ENCODE measurements at places on chromosomes 12 and 14.

- DNase-seq = no peak
Observed at GRCh38 chr14:100904307-100905087, 975 bp upstream of the RTL1 start.

DNA sequence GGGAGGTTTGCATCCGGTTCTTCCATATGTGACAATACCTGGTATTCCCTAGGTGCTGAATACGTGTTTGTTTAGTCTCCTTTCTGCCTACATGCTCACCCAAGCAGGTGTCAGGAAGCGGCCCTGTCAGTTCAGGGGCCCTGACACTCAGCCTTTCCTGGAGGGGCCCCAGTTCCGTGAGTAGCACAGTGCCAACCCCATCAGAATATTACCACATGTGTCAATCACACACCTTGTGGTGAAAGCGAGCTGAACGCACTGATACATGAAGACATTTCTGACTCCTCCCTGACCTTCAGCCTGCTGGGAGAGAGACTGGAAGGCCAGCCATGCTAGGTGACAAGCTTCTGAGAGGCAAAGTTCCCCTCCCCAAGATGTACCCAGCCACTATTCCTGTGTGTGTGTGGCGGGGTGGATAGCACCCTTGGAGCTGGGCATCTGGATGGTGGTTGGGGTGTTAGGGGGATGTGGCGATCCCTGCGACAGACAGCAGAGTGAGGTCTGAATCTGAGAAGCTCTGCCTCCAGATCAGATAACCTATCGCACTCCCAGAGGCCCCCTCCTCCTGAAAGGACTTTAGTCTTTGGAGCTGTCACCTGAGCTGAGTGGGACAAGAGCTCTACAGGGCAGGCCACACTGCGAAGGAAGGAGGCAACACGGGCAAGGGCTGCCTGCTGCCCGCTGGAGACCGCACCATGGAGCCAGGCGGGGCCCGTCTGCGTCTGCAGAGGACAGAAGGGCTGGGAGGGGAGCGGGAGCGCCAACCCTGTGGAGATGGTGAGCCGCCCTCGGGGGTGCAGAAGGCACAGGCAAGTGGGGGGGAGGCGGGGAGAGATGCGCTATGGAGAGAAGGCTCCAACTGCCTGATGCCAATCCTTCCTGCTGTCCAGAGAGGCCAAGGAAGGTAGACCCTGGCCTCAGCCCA, at the start of gene SOAT2:
Gene SOAT2, plus strand, starts transcription at position 604 of the 925 bp plus-strand sequence. Its CDS starts 92 bp downstream, at position 696.
- no peak for DNase-seq

GRCh38 chr14:88933191-88933590, 108.7 kb downstream of the TTC8 start:
- no peak for DNase-seq

GRCh38 chr14:56868660-56869059, 58.4 kb upstream of the OTX2 start:
- no peak for DNase-seq

DNA sequence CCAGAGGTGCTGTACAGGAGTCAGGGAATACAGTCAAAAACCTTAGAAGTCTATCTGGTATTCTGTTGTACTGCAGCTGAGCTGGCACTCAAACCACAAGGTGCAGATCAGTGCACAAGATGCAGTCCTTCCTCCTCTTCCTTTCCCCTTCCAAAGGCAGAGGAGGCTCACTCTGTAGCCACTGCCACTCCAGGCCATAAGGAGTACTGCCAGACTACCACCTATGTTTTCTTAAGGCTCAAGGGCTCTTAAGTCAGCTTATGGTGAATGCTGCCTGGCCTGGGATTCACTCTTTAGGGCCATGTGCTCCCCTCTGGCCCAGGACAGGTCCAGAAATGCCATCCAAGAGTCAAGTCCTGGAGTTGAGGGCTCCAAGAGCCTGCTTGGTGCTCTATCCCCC, 200.3 kb downstream of the CRADD start:
- no peak for DNase-seq

DNA sequence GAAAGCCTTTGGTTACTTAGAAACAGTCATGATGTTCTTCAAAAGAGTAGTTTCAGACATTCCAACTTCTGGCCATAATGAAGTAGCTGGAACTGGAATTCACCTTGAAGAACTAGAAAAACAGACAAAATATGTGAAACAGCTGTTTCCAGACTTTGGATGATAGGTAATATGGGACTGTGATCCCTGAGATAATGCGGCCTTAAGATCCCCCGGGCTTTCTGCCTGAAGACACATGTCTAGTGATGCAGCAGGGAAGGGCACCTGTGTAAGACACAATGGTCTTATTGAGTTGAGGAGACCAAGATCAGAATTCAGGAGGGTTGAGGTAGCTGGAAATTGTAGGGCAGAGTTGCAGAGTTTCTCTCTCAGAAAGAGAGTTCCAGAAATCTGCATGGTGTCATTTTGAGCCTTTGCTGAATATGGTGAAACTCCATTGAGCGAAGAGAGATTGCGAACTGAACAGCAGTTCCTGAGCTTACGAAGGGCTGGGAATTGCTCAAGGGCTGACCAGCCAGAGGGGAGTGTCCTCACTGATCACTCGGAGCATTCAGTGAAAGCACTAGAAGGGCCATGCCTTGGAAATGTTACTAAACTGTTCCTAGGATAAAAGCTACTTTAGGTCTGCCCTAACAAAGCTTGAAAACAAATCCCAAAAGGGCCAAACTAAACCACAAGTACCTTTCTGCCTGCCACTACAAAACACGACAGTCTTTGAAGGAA, 41.7 kb upstream of the FRS2 start:
- no peak for DNase-seq

GRCh38 chr12:54215989-54216796, 27.4 kb upstream of the SMUG1 start:
- no peak for DNase-seq

DNA sequence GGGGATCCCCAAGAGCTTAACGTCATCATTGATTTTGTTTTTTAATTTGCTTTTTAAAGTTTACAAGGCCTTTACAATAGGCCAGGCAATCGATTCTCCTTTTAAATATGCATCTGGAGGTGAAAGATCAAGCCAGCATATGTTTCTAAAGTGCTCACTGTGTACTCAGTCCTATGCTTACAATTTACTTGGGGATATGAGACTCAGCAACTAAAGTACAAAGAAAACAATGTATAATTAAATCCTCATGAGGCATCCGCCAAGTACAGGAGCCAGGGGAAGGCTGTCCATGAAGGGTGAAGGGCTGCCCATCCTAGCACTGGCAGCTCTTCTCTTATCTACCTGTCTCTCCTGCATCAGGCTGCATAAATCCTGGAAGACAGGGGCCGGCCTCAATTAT, 11.8 kb downstream of the CCDC92 start:
- no peak for DNase-seq

GRCh38 chr12:9692909-9693308, 23.4 kb downstream of the CLEC2D start:
- no peak for DNase-seq

- no peak for DNase-seq
Observed at GRCh38 chr12:21172079-21172478, 41.1 kb downstream of the SLCO1B1 start.

GRCh38 chr12:2618291-2618995, 176.3 kb upstream of the FKBP4 start:
- DNase-seq = no peak

DNA sequence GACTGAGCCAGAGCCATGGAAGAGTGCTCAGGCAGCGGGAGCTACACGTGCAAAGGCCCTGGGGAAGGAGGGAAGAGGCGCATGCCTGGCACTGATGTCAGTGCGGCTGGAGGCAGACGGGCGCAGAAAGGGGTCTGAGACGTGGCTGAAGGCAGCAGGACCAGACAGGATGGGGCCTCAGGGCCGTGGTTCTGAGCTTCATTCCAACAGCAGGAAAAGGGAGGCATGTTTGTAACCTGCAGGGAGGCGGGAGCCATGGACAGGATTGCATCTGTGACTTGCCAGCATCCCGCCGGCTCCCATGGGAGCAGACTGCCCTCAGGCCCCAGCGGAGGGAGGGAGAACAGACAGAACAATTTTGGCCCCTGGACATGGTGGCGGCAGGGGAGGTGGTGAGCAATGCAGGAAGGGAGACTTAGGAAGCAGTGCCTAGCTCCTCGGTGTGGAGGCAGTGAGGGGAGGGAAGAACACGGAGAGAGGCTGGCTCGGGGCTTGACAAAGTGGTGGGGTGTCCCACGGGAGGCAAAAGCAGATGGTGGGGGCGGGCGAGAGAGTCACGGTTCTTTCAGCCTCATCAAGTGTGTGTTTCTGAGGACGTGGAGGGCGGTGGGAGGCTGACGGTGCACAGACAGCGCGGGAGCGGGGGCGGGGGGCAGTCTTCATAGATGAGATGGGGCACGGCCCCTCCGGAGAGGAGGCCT, 33.3 kb upstream of the INF2 start:
- no peak for DNase-seq

DNA sequence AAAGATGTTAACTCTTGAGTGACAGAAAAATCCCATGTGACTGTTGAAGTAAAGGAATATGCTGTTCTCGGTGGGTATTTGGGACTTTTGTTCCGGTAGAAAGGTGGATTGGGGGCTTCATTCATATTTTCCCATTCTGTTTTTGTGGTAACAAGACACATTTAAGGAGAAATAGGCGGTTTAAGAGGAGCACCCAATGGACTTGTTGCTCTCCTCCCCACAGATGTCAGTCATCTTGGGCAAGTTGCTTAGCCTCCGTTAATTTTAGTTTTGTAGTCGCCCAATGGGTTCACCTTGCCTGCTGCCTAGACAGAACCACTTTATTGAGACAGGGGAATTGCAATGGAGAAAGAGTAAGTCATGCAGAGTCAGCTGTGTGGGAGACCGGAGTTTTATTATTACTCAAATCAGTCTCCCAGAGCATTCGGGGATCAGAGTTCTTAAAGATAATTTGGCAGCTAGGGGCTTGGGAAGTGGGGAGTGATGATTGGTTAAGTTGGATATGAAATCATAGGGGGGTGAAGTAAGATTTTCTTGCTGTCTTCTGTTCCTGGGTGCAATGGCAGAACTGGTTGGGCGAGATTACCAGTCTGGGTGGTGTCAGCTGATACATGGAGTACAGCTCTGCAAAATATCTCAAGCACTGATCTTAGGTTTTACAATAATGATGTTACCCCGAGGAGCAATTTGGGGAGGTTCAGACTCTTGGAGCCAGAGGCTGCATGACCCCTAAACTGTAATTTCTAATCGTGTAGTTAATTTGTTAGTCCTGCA, 50.3 kb downstream of the SLC38A1 start:
- DNase-seq = no peak

- no peak for DNase-seq
Observed at GRCh38 chr12:67701121-67701520, 52.6 kb downstream of the DYRK2 start.

- peak; percentile 71 for DNase-seq
Observed at GRCh38 chr12:63918800-63919300, 74.3 kb downstream of the SRGAP1 start.

DNA sequence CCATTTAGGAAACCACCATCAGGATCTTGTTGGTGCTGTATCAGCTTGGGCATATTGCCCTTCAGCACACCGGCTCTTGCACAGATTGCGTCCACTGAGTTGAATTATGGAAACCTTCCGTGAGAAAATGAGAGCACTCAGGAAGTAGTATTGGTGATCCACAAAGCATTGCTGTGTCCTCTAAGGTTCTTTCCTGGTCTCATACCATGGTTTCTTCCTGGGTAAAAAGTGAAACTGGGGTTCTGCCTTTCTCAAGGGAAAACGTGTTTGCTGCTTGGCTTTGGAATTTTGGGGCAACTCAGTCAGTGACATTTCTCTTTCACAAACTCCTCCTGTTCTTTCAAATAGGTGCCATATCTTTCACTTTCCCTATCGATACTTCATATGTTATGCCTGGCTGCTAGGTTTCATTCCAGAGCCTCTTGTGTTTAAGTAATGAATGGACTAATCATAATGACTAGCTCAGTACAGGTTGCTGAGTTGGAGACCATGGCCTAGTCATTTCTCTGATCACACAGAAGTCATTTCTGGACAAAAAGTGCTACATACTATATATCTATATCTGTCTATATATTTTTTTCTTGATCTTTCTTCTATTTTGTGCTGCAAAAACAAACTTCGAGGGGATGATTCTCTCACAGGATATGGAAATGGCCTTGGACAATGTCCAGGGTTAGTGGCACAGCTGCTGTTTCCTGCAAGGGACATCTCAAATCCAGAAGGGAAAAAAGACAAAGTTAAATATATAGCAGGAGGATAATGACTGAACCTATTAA, 423.4 kb downstream of the ZFP36L1 start:
- DNase-seq = no peak

- no peak for DNase-seq
Observed at GRCh38 chr14:60171690-60172089, 6.5 kb upstream of the DHRS7 start.

GRCh38 chr12:63922474-63922873, 78.0 kb downstream of the SRGAP1 start:
- no peak for DNase-seq

- DNase-seq = no peak
Observed at GRCh38 chr12:69096669-69097335, 142.6 kb upstream of the CPSF6 start.

DNA sequence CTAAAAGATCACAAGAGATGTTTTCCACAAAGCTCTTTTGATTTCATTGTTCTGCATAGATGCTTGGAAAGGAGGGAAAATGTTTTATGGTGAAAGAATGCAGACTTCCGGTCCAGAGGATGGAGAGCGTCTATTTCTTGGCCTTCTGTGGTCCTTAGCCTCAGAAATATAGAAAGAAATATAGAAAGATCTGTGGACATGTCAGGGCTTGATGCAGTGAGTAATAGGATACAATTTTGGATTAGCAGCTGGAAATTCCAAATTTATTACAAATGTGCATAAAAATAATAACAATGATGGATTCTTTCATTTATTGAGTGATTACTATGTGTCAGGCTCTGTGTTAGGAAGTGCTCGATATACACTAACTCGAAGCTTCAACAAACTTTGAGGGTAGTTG, 20.2 kb downstream of the AKAP6 start:
- no peak for DNase-seq

- no peak for DNase-seq
Observed at GRCh38 chr14:36356862-36357261, 36.4 kb upstream of the MBIP start.

DNA sequence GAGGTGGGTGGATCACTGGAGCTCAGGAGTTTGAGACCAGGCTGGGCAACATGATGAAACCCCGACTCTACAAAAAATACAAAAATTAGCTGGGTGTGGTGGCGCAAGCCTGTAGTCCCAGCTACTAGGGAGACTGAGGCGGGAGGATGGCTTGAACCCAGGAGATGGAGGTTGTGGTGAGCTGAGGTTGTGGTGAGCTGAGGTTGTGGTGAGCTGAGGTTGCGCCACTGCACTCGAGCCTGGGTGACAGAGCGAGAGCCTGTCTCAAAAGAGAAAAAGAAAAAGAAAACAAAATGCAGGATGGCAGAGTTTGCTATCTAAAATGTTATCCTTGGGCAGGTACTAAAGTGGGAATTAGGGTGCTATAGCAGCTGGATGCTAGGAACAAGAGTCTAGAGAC, 10.8 kb upstream of the GPRC5A start:
- no peak for DNase-seq

DNA sequence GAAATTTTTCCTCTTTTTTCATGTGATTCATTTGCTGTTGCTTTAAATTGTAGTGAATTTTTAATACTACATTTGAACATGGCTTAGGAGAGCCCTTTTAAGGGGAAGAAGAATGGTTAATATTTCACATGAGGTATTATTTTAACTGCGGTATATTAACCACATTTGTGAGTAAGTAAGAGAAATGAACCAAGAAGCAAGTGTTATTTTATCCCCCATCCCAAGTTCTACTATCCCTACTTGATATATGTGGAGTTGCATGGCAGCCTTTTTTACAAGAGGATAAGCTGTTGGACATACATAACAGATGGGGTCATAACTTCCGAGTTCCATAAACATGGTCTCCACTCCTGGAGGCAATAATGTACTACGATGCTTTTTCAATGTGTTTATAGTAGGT, 623.3 kb downstream of the LRFN5 start:
- DNase-seq = no peak

All from A549 (cell line).